ENCODE measurements at places on chromosomes 7 and 10.
A peak's percentile ranks its signal among the peaks of the same experiment; 100 is the strongest.

GRCh38 chr7:23299770-23300300 lies 696 bp downstream of the MALSU1 start:
- peak; percentile 4 for DNase-seq

DNA sequence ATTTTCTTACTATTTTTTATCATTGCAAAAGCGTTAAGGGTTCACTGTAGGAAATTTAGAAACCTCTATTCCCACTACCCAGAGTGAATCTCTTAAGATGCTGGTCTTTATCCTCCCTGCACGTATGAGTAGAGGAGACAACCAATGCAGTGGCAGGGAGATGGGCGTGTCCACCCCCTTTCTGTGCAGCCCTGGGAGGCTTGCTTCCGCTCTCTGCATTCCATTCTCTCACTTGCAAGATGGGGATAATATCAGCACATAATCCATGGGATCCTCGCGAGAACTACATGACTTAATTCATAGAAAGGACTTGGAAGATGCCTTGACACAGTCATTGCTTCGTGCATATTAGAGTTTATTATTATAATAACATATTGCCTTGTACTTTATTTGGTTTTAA lies 196.2 kb downstream of the KLF6 start:
- DNase-seq: peak; percentile 29

- no peak for DNase-seq
Observed at GRCh38 chr10:100528123-100528886, 1.4 kb downstream of the NDUFB8 start.

- no peak for DNase-seq
Observed at GRCh38 chr7:1210979-1211608, 21.6 kb upstream of the UNCX start.

GRCh38 chr10:12838995-12839927 lies 162.3 kb downstream of the CCDC3 start:
- DNase-seq: no peak

DNA sequence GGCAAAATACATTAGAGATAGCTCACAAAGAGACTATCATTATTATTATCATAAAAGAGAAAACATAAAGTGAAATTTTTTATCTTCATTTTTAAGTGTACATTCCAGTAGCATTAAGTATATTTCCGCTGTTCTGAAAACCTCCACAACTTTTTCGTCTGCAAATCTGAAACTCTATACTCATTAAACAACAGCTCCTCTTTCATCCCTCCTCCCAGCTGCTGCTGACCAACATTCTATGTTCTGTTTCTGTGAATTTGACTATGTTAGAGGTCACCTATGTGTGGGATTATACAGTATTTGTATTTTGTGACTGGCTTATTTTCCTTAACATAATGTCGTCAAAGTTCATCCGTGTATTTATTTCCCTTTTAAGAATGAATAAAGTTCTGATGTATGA lies 429.3 kb upstream of the TPK1 start:
- no peak for DNase-seq

DNA sequence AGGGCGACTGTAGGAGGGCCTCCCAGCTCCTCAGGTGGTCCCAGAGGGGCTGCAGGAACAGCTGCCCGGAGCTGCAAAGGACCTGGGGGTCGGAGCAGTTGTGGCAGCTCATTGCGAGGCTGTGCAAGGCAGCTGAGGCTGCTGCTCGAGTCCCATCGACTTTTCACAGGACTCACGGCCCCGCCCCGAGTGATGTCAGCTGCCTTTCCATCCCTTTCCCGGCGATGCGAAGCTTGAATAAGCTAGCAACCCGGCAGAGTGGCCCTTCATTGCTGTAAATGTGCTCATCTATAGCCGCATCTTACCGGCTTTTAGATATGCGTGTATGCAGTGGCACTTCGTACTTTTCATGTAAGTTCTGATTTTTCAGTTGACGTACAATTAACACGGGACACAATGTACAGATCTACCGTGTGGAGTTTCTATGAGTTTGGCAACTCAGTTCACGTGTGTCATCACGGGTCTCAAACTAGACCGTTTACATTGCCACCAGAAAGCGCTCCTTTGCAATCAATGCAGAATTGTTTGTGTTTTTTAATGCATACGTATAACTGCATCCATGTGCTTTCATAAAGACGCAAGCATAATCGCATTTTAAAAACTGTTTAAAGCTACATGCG lies at the start of gene CH25H:
CH25H (minus strand) TSS at position 137 of the 620 bp plus-strand sequence; CDS start at position 112, 25 bp downstream.
- DNase-seq: peak; percentile 88
